HCT116 (cell line): ENCODE measurements at places on chromosomes 4 and X.

DNA sequence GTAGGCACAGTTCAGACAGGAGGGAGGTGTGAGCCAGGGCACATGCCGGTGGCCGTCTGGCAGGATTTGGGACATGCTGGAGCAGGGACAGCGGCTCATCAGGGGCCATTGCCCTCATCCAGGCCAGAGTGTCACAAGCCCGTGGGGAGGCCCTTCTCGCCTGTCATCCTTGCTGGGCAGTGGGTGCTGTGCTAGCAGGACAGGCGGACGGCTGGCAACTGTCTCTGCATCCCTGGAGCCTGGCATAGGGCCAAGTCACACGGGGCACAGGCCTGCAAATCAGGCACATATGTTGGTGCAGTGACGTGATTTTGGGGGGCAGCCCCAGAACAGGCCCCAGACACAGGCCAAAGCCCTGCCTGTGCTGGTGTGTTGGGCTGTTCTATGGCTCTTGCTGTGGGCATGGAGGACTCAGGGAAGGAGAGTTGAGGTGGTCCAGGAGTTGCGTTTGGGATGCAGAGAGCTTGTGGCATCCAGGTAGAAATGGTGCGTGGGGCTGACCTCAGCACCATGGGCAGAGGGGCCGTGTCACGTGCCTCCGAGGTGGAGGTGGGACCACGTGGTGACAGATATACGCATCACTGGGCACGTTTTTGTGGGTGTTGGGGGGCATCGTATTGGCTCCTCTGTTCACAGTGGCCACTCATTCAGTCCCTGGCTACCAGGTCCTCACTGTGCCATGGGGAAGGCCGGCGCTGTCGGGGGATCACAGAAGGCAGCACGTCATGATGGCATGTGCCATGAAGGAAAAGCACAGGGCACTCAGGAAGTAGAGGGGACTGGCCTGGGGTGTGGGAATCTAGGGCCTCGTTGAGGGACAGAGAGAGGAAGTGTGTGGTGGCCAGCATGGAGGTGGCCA is 14.6 kb upstream of the MSANTD1 start:
- H3K27ac ChIP-seq: no peak overlapping the region
- H3K36me3 ChIP-seq: peaks cover 10% of the 10 kb centered on the region; the same call in 1 of the 2 replicates
- no peak for DNase-seq
- H3K4me3 ChIP-seq: no peak overlapping the region

- no peak overlapping the region for H3K27ac ChIP-seq
- no peak for DNase-seq
- H3K36me3 ChIP-seq: no peaks in the 10 kb centered on the region
- no peak overlapping the region for H3K4me3 ChIP-seq
Measured at GRCh38 chr4:155914782-155915181, 11.3 kb downstream of the TDO2 start.

DNA sequence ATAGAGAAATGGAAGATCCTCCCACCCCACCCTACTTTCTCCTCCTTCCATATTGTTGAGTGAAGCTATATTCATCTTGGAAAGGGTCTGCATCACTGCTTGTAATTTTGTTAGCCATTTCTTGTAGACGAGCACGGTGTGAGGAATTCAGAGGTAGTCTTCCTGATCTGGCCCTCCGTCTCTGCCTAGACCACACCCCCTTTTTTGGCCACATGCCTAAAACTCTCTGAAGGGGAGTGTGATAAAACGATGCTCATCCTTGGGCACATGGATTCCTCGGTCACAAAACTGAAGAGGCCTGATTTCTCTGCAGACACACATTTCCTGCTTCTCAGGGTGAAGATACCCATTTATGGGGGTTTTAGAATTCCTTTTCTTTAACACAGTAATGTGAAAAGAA is 182.8 kb downstream of the LARP7 start:
- peaks cover 14% of the 10 kb centered on the region for H3K4me1 ChIP-seq
- H3K4me3 ChIP-seq: no peak overlapping the region
- H3K27ac ChIP-seq: no peak overlapping the region
- DNase-seq: no peak

DNA sequence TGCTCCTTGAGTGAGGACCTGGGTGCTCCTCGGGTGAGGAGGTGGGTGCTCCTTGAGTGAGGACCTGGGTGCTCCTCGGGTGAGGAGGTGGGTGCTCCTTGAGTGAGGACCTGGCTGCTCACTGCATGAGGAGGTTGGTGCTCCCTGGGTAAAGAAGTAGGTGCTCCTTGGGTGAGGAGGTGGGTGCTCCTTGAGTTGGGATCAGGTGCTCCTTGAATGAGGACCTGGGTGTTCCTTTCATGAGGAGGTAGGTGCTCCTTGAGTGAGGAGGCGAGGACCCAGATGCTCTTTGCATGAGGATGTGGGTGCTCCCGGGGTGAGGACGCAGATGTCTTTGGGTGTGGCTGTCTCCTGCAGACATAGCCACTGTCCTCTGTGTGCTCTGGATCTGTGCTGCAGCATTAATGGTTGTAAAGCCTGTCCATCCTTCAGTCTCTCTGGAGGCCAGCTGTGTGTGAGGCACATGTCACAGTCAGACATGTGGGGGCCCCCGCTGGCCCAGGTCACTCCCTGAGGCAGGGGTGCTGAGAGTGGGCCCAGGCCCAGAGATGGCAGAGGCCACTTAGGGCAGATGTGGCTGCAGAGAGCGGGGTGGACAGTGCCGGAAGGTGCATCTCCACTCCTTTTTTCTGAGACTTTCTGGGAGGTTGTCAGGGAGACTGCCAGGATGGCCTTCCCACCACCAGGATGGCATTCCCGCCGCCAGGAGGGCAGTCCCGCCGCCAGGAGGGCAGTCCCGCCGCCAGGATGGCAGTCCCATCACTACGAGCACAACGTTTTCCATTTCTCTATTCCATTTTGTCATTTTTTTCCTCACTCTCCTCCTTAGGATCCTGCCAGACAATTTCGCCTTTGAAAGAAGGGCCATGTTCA is 101.8 kb downstream of the HMX1 start:
- H3K36me3 ChIP-seq: no peaks in the 10 kb centered on the region
- 0 out of 2 replicates have a peak, but pooled peaks cover 3% of the 10 kb centered on the region for H3K27me3 ChIP-seq
- H3K4me1 ChIP-seq: no peaks in the 10 kb centered on the region
- no peak overlapping the region for H3K4me3 ChIP-seq

DNA sequence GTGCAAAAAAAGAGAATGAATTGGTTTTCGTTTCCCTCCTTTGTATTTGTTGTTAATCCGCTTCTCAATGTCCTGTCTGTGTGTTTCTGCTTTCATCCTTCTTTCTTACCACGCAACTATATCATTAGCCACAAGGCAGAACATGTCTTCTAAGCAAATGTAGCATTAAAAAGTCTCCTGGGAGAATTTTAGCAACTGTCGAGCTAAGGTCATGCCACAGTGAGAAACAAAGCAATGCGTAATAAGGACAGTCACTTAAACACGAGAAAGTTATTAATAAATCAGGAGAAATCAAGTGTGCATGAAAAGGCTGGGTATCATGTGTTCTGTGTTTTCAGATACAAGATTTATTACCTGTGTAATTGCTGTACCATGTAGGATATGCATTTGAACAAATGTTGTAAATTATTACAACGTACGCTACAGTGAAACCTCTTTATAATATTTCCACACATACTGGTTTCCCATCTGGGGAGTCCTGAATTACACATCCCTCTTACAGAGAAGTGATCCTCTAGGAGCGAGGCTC is 890.8 kb downstream of the TRIML1 start:
- no peaks in the 10 kb centered on the region for H3K4me1 ChIP-seq
- no peak for DNase-seq
- no peak overlapping the region for H3K27ac ChIP-seq
- H3K4me3 ChIP-seq: no peak overlapping the region
- no peaks in the 10 kb centered on the region for H3K27me3 ChIP-seq

DNA sequence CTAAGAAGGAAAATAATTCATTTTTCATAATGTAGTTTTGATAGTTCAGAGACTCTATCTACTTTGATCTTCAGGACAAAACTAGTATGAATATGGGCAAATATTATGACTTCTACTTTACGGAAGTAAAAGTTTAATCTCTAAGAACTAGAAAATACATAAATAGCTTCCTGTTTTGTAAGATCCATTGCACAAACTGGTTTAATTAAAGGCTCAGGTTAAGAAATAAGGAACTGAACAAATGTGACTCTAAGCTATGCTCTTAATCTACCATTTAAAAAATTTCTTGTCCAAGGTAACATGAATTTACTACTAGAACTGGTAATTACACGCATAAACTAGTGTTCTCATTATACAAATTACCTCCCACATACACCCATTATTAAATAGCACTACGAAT is 360.6 kb downstream of the INPP4B start:
- H3K4me3 ChIP-seq: no peak overlapping the region
- no peak for DNase-seq

- no peak for DNase-seq
- no peaks in the 10 kb centered on the region for H3K27me3 ChIP-seq
- no peak overlapping the region for H3K27ac ChIP-seq
- no peaks in the 10 kb centered on the region for H3K36me3 ChIP-seq
- no peaks in the 10 kb centered on the region for H3K4me1 ChIP-seq
Measured at GRCh38 chr4:164997941-164998340, 20.5 kb upstream of the TRIM61 start.

GRCh38 chrX:103791826-103792485 is 15.3 kb downstream of the PLP1 start:
- no peak overlapping the region for H3K4me3 ChIP-seq
- no peak for DNase-seq
- H3K27ac ChIP-seq: no peak overlapping the region

DNA sequence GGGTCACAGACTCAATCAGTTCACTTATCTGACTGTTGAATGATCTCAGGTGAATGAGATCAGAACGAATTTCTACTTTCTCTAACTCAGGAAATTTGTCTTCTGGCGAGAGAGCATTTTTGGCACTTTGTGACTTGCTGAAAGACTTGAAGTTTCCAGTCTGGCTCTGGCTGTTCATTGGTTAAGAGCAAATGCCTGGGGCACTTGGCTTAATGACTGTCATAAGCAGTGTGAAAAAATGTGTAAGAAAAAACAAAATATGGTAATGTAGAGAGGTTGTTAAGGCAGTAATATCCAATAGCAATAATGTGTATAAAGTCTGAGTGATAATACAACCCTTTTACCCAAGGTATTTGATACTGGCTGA is 71.3 kb upstream of the PGRMC2 start:
- H3K36me3 ChIP-seq: no peaks in the 10 kb centered on the region
- no peak overlapping the region for H3K27ac ChIP-seq
- H3K4me3 ChIP-seq: no peak overlapping the region
- DNase-seq: no peak

GRCh38 chr4:155186972-155187371 is 21.5 kb upstream of the NPY2R start:
- H3K4me1 ChIP-seq: no peaks in the 10 kb centered on the region
- no peaks in the 10 kb centered on the region for H3K36me3 ChIP-seq
- no peak for DNase-seq

GRCh38 chrX:9267415-9267814 is 197.4 kb upstream of the TBL1X start:
- H3K4me1 ChIP-seq: no peaks in the 10 kb centered on the region
- no peak for DNase-seq

DNA sequence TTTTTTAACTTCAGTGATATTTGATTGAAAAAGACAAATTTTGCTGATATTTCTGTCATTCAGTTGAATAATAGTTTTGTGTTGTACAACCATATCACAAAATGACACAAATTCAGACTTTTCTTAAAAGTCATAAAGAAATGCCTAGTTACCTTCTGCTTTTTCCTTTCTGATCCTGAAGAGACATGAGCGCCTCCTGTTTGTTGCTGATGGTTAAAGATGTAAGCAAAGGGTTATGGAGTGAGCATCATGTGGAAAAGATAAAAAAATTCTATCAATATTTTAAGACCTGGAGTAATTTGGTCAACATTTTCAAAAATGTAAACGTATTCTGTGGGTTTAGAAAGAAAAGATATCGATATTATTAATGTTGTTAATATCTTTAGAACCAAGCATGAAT is 669.9 kb upstream of the NR3C2 start:
- no peak overlapping the region for H3K4me3 ChIP-seq
- DNase-seq: no peak
- H3K27me3 ChIP-seq: no peaks in the 10 kb centered on the region
- no peaks in the 10 kb centered on the region for H3K36me3 ChIP-seq
- H3K27ac ChIP-seq: no peak overlapping the region

GRCh38 chr4:56186808-56187523 is 200.3 kb downstream of the AASDH start:
- no peak for DNase-seq
- no peak overlapping the region for H3K4me3 ChIP-seq
- H3K27ac ChIP-seq: no peak overlapping the region
- H3K36me3 ChIP-seq: no peaks in the 10 kb centered on the region
- no peaks in the 10 kb centered on the region for H3K4me1 ChIP-seq
- no peaks in the 10 kb centered on the region for H3K27me3 ChIP-seq

- no peaks in the 10 kb centered on the region for H3K4me1 ChIP-seq
- no peak overlapping the region for H3K27ac ChIP-seq
Measured at GRCh38 chr4:169968999-169969398, 57.2 kb downstream of the MFAP3L start.

DNA sequence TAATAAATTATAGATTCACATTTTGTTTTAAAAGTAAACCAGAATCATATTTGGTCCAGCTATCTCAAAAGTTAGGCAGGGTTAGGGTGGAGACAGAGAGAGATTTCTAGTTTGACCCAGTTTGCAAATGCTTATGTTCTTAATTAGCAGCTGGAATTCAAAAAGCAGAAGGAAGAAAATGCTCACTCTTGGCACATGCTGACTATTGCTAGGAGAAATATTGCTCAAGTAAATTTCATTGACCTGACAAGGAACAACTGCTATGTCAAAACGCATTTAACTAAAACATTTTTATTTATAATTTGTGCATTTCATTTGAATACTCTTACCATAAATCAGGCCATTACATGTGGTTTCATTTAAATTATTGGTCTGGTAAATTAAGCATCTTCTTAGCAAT is 131.8 kb downstream of the GLRA3 start:
- H3K4me3 ChIP-seq: no peak overlapping the region
- no peaks in the 10 kb centered on the region for H3K4me1 ChIP-seq
- no peak overlapping the region for H3K27ac ChIP-seq
- no peaks in the 10 kb centered on the region for H3K27me3 ChIP-seq
- DNase-seq: no peak

DNA sequence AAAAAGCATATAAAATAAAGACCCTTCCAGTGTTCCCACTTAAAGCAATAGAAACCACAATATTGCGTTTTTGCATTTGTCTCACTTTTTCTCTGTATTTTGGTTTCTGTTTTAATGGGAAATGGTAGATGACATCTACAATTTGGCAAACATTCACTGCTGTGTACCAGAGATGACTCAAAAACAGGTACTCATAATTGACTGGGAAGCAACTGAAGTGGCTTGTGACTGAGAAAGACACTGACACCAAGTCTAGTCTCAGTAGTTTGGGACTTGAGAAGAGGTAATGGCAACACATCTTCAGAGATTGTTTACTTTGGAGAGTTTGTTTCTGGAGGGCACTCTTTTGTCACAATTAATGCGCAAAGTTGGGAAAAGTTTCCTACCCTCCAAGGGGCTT is 42.0 kb downstream of the AREG start:
- no peaks in the 10 kb centered on the region for H3K4me1 ChIP-seq
- H3K27ac ChIP-seq: no peak overlapping the region
- H3K36me3 ChIP-seq: no peaks in the 10 kb centered on the region
- H3K27me3 ChIP-seq: no peaks in the 10 kb centered on the region
- DNase-seq: no peak
